ENCODE measurements at places on chromosomes 16 and 17. TPM values are rescaled to one million over a fixed set of nuclear protein-coding genes. Genes with fewer than 3 reads are reported as not detected.

DNA sequence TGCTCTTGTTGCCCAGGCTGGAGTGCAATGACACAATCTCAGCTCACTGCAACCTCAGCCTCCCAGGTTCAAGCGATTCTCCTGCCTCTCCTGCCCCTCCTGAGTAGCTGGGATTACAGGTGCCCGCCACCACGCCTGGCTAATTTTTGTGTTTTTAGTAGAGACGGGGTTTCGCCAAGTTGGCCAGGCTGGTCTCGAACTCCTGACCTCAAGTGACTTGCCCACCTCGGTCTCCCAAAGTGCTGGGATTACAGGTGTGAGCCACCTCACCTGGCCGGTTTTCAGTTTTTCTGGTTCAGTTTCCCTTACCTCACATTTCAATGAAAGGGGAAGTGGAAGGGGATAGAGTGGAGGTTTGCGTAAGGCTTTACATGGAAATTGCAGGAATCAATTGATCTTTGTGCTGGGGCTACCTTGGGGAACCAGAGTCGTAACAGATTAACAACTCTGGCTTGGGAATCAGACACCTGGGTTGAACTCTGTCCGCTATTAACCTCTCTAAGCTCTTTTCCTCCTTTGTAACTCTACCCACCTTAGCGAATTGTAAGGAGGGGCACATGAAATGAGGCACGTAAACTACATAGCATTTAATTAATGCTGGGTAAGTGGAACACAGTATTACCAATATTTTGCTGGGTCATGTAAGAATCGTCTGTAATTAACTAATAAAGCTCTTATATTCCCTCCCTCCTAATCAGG, 3.2 kb downstream of the MPV17L start:
- no peak for DNase-seq

ARMC7 gene
- 3.0 TPM for total RNA-seq

DNA sequence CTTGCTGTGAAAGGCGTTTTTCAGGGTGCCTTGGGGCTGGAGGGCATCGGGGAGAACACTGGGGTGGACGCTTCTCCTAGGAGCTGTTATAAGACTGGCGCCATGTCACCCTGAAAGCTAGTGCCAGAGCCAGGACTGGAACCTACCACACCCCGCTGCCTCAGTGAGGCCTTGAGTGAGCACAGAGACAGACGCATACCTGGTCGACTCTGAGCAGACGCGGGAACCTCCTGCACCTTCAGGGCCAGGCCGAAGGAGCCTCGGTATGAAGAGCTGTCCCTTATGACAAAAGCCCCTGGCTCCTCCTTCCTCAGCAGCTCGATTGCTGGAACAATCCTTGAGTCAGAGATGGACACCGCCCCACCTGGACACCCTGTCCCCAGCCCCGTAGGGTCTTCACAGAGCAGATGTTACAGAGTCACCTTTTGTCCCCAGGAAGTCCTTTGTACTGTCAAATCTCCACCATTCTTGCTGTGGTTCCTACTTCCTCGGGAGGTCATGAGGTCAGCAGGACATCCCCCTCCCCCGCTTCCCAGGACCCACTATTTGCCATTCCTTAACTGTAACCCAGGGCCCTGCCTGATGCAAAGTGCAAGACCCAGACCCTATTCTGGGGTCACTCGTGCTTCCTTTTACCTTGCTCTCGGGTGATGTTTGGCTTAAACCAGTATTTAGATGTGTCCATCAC, 17.0 kb downstream of the TNS4 start:
- DNase-seq, result no peak

CACNA1G gene
- total RNA-seq, result under 0.01 TPM

- DNase-seq, result no peak
Observed at GRCh38 chr17:75151930-75152329, 2.4 kb downstream of the JPT1 start.

IQCK gene
- 5.2 TPM for total RNA-seq

DNA sequence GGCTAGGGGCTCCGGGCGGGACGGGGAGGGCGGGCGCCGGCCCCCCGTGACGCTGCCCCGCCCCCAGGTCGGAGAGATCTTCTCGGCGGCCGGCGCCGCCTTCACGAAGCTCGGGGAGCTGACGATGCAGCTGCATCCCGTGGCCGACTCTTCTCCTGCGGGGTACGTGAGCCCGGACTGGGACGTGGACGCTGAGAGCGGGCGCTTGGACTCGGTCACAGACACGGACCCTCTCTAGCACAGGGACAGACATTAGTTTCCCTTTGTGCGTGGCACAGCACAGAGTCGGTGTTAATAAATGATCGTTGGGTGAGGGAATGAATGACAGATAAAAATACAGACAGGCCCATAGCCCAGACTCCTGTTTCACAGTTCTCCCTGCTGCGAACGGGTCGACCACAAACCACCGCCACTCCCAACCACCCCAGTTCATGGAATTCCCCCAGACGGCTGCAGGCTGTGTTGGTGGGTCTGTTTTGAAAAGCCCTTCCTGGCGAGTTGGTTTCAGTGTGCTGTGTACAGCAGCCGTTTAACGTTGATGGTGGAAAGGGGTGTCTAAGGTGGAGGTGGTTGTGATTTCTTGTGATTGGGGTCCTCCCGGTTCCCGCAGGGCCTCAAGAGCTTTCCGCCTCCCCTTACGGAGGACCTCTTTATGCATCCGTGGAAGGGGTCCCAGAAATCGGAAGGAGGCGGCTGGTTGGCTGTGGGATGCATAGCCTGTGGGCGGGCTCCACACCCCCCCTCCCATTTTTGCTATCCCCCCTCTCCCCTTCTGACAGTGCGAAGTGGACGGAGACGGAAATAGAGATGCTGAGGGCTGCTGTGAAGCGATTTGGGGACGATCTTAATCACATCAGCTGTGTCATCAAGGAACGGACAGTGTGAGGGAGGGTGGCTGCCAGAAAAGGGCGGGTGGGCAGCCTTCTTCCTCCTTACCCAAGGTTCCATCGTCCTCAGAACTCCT, 2.9 kb downstream of the RNASEK start:
- DNase-seq, result peak; percentile 70

MMP25 gene
- under 0.01 TPM for total RNA-seq

- no peak for DNase-seq
Observed at GRCh38 chr17:78174346-78174869, 6.0 kb downstream of the SYNGR2 start.

GRCh38 chr16:19853132-19853741, 31.4 kb downstream of the GPRC5B start:
- no peak for DNase-seq

GRCh38 chr17:48907713-48908046, 527 bp upstream of the UBE2Z start:
- peak; percentile 68 for DNase-seq

GRCh38 chr17:65099475-65099874, 37.7 kb upstream of the RGS9 start:
- no peak for DNase-seq

TBC1D3C gene
- not detected for total RNA-seq

GRCh38 chr16:87855852-87856715, 13.2 kb downstream of the SLC7A5 start:
- peak; percentile 62 for DNase-seq

MAPT gene
- total RNA-seq, result under 0.01 TPM

GRCh38 chr17:66904760-66905624, 59.5 kb upstream of the CACNG4 start:
- peak; percentile 59 for DNase-seq

ESRP2 gene
- total RNA-seq, result under 0.01 TPM

- DNase-seq, result no peak
Observed at GRCh38 chr16:24538756-24539294, 541 bp upstream of the RBBP6 start.

- DNase-seq, result no peak
Observed at GRCh38 chr16:1310832-1311200, 1.4 kb downstream of the UBE2I start.

KCNG4 gene
- total RNA-seq, result not detected

SAMD14 gene
- total RNA-seq, result 5.8 TPM

GRCh38 chr16:68403177-68403576, 45.1 kb downstream of the SMPD3 start:
- no peak for DNase-seq

HS3ST6 gene
- total RNA-seq, result not detected

- DNase-seq, result no peak
Observed at GRCh38 chr17:37719866-37720265, 25.0 kb downstream of the HNF1B start.

HS3ST2 gene
- total RNA-seq, result not detected

GRCh38 chr17:78000341-78000740, 41.8 kb downstream of the TNRC6C start:
- peak; percentile 13 for DNase-seq

XAF1 gene
- 45.8 TPM for total RNA-seq

DNA sequence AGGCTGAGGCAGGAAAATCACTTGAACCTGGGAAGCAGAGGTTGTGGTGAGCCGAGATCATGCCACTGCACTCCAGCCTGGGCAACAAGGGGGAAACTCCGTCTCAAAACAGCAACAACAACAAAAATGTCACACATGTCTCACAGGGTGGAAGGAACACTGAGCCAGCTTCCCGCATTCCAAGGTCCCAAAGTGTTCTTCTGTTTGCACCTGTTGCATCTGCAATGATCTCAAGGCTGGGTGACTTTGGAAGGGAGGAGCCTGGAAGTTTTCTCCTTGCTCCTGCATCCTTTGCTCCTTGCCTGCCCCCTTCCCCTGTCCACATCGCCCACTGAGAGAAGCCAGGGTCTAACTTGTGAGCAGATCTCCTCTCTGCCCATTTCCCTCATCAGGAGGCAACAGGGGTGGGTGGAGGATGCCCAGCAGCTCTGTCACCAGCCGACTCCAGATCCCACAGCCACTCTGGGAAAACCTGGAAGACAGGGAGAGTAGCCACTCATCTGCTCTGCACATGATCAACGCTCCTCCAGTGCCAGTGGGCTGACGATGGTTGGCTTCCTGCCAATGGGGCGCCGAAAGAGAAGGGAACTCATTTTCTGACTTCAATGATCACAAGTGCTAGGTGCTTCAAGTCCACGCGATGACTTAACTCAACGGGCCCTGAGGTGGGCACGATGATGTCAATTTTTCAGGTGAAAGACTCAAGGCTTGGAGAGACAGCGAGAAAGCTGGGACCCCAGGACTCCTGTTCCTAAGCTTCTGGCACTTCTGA, 12.6 kb downstream of the CHST6 start:
- no peak for DNase-seq

GRCh38 chr17:13599168-13599577, 2.6 kb downstream of the HS3ST3A1 start:
- no peak for DNase-seq

DNA sequence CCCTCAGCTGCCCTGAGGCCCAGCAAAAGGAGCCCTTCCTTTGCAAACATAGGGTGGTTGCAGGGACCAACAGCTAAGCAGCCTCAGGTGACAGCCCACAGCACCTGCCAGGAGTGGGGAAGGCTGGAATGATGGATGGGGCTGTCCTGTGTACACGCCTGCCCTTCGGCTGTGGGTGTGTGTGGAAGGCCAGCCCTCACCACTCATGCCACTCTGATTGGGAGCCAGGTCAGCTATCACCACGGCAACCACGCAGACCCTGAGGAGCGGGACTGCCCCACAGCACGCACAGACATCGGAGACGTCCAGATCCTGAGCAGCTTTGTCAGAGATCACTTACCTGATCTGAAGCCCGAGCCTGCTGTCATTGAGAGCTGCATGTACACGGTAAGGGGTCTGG, 11.9 kb downstream of the PIPOX start:
- no peak for DNase-seq

DNA sequence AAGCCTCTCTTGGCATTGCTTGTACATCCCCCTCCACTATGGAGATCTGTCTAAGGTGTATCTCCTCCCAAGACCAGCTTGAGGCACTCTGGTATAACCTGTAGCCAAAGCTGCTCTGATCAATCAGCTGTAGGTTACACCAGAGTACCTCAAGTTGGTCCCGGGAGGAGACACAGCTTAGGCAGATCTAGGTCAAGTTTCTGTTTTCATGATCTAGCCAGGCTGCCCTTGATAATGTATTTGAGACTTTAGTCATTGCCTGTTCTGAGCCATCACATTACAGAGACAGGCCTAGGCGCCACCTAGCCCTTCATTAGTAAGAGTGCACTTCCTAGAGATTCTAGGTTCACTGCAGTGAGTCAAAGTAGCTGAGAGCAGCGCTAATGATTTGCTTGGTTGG, 31.4 kb downstream of the ASGR1 start:
- DNase-seq, result no peak

GRCh38 chr16:88653101-88653500, 2.2 kb upstream of the CYBA start:
- no peak for DNase-seq

KCNH6 gene
- not detected for total RNA-seq

GRCh38 chr16:22977294-22977697, 163.3 kb downstream of the HS3ST2 start:
- DNase-seq, result peak; percentile 1

LRRC75A gene
- 2.6 TPM for total RNA-seq

KCNJ18 gene
- total RNA-seq, result not detected

DNA sequence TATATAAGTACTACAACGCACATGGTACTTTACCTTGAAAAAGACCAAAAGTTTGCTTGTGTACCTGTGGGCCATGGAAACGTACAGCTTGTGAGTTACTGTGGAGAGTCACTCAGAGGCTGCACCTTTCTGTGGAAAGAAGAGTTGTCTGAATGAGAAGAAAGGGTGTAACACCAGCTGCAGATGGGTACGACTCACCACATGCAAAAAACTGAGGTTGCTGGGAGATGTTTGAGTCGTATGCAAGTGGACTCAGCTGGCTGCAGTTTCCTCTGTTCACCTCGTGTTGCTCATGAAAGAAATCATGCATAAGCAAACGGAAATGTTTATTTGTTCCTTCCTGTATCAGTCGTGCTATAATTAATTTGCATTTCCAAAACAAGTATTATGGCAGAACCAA, 22.4 kb upstream of the DYNLRB2 start:
- no peak for DNase-seq

DNA sequence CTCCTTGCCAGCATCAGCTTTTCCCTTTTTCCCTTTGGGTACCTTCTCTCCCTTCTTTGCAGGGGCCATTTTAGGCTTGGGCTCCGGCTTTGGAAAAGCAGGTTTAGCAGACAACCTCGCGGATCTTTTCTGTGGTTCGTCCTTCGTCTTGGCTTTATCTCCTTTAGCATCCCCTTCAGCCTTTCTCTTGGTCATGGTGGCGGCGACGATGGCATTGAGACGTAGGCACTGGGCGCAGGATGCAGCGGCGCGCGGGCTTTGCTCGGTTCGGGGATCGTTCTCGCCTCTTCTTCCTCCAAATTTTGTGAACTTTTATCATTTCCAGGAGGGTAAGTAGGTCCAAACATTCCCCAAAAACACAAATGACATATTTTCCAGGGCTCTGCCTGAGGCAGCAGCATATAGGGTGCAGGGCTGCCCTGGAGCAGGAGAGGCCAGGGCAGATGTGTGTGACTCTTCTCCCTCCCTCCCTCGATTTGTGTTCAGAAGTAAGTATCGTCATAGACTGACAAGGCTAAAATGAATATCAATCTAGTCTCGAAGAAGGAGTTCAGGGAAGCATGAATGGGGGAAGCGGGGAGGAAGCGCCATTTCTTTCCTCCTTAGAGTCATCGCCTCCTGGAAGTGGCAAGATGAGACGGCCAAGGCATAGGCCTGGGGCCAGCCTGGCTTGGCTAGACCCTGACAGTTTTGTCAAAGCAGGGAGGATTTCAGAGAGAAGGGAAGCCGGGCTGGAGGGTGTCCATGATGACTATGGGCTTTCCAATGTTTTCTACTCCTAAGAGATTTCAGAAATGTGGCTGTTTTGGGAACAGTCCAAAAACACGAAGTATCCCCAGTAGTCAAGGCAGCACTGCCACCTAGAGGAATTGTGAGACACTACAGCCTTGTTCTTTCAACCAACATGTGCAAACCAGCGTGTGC, 13.2 kb downstream of the CHCT1 start:
- peak; percentile 90 for DNase-seq

C16orf86 gene
- 1.3 TPM for total RNA-seq
